AG09309 (cell line): ENCODE measurements at places on chromosomes 11 and 22.

DNA sequence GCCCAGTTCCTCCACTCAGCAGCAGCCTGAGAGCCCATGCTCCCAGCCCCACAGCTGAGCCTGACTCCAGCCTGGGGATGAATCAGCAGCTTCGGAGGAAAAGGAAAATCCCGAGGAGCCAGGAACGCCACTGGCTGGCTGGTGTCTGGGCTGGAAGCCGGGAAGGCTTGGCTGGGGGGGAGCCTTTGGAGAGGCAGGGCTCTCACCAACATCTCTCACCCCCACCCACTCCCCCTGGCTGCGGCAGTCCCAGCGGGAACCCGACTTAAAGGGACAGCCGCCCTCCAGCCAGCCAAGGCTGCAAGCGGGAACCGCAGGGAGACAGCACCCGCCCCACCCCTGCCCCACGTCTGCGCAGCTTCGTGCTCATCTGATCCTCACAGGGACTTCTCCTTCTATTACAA is 28.4 kb downstream of the KIAA0930 start:
- DNase-seq: peak; percentile 74

DNA sequence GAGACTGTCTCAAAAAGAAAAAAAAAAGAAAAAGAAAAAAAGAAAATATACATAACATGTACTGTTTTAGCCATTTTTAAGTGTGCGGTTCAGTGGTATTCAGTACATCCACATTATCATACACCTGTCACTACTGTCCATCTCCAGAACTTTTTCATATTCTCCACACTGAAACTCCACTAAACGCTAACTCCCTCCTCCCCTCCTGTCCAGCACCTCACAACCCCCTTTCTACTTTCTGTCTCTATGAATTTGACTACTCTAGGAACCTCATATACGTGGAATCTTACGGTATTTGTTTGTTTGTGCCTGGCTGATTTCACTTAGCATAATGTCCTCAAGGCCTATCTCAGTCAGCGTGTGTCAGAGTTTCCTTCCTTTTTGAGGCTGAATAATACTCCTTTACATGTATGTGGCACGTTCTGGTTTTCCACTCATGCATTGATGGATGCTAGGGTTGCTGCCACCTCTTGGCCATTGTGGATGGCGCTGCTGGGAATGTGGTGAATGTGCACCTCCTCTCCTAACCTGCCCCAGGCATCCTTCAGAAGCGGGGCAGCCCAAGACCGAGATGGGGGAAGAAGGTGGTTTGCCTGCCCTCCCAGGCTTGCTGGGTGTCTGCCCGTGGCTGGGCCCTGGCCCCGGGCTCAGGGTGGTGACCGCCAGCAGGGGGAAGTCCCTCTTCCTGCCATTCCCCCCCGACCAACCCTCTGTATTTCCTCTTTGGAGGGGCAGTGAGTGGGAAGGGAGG is 60.5 kb downstream of the BCR start:
- no peak for DNase-seq

DNA sequence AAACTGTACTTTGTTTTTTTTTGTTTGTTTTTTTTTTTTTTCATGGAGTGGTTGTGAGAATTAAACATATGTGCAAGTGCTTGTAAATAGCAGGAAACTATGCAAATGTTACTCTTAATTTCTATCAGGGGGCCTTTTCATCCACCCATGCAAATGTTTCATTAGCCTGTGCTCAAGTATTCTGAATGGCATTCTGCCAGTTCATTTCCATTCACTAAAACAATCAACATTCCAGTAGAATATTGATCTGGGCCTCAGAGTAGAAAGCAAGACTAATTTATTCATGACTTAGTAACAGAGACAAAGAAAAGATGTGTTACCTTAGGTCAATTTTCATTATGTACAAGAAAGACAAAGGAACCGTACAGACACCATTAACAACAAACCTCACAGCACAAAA is 971.4 kb downstream of the DLG2 start:
- no peak for DNase-seq

- DNase-seq: no peak
Measured at GRCh38 chr11:12372111-12372510, 5.3 kb upstream of the PARVA start.

DNA sequence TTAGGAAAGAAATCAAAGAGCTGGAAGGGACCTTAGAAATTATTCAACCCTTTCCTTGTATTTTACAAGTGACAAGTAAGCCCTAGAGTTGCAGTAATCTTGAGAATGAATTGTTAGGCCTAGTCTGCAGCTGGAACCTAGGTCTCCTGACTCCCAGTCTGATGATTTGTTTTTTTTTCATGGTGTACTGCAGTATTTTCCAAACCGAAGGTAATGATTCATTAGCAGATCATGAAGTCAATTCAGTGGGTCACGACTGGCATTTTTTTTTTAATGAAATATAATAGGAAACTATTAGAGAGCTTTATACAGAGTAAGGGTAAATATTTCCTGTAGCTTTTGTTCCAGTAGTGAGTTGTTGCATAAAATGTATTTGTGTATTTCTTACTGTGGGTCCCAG is 42.8 kb downstream of the EXT2 start:
- no peak for DNase-seq

DNA sequence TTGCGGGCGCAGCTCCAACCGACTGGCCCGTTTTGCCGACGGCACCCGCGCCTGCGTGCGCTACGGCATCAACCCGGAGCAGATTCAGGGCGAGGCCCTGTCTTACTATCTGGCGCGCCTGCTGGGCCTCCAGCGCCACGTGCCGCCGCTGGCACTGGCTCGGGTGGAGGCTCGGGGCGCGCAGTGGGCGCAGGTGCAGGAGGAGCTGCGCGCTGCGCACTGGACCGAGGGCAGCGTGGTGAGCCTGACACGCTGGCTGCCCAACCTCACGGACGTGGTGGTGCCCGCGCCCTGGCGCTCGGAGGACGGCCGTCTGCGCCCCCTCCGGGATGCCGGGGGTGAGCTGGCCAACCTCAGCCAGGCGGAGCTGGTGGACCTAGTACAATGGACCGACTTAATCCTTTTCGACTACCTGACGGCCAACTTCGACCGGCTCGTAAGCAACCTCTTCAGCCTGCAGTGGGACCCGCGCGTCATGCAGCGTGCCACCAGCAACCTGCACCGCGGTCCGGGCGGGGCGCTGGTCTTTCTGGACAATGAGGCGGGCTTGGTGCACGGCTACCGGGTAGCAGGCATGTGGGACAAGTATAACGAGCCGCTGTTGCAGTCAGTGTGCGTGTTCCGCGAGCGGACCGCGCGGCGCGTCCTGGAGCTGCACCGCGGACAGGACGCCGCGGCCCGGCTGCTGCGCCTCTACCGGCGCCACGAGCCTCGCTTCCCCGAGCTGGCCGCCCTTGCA is 1.0 kb downstream of the FJX1 start:
- DNase-seq: no peak
